SK-N-MC (cell line): ENCODE measurements at places on chromosomes 4 and X.

DNA sequence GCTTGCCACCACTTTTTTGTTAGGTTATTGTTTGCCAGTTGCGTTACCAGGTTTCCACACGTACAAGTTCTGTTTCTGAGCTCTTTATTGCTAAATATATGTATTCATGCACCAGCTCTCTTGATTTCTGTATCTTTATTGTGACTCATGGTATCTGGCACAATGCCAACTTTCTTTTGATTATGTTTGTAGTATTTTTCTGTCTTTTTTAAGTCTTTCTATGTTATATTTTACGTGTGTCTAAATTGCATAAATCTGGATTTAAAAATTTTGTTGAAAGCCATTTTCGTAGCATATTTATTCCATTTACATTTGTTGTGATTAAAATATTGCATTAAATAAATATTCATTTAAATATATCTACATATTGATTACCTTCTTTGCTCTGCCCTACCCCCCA is 73.8 kb downstream of the KDM6A start:
- DNase-seq: no peak

- peak; percentile 50 for DNase-seq
Observed at GRCh38 chr4:155582971-155583437, 83.6 kb upstream of the GUCY1A1 start.

GRCh38 chrX:16096141-16096540 is 27.2 kb upstream of the GRPR start:
- DNase-seq: no peak

DNA sequence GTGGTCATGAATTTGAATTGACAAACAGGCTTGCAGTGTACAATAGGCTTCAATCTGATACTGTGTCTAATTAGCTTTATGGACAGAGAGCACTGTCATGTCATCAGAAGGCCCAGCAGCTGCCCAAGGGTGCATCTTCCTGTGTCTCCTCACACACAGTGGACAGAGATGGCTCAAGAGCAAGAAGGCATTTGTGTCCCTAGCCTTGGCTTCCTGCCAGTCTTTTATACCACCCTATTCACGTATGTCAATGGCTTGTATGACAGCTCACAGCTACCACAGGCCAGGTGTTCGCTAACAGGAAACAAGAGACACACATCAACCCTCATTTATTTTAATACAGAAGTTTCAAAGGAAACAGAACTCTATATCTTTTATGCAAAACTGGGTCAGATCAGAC is 874.0 kb upstream of the AGA start:
- no peak for DNase-seq

- no peak for DNase-seq
Observed at GRCh38 chrX:153793291-153793690, 884 bp downstream of the IDH3G start.

DNA sequence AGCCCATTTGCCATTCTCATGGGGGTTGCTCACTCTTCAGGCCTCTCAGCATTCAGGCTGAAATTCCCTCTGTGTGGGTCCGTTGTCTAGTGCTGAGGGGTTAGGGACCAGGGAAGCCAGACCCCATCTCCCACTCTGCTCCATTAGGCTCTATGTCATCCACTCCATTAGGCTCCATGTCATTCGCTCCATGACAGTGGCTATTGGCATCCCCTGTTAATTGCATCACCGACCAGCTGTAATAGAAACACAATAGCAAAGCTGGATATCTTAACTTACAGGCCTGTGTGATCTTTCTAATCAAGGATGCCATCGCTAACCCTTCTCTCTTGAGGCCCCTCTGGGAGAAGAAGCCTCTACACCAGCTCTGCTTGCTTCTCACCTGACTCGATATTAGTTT is 25.7 kb upstream of the ZNF518B start:
- no peak for DNase-seq

- DNase-seq: no peak
Observed at GRCh38 chrX:21374994-21375707, 933 bp downstream of the CNKSR2 start.
